ENCODE measurements at places on chromosomes 4 and X. TPM values are rescaled to one million over a fixed set of nuclear protein-coding genes. Genes with fewer than 3 reads are reported as not detected.

DNA sequence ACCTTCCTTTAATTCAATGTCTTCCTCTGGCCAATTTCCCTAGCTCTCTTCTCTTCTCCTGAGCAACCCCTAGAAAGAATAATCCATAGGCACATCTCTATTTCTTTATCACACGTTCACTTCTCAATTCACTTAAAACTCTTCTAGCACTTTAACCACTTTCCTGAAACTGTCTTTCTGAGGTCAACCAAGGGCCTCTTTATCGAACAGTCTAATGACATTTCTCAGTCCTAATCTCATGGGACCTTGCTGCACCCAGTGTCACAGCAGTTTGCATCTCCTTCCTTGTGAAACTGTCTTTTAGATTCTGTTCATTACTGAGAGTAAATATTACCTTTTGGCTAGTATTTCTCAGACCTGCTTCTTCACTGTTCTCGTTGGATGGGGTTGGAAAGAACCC lies 285.3 kb upstream of the RASGEF1B start:
- no peaks in the 10 kb centered on the region for H3K4me1 ChIP-seq
- no peaks in the 10 kb centered on the region for H3K36me3 ChIP-seq
- H3K27me3 ChIP-seq: no peaks in the 10 kb centered on the region
- H3K27ac ChIP-seq: no peak overlapping the region
- no peak for DNase-seq

DNA sequence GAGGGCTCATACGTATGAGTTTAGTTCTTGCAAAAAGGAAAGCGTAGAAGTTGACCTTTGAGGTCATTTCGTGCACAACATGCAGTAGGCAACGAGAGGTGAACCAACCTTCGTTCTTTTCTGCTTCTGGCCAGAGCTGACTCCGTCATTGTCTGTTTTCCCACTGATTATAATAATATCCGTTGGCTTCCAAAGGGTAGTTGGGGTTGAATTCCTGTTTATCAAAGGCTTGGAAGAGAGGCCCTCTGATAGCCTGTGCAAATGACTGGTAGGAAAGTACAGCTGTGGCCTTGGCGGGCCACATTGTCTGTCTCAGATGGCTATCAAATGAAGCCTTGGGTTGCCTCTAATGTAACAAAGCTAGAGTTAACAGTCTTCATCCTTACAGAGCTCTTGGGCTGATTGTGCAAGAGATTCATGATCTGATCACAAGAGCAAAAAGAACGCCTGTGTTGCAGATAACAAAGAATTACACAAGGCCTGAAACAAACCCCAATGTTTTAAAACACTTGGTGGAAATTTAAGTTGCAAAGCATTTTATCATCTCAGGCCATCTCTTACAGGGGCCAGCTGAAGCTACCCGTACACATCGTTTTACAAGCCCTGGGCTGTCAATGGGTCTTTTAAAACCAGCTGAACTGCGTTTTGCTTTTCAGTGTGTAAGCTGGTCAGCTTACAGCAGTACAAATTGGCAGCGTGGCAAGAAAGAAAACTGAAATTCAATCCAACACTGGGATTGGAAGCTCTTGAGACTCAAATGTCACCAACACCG lies 46.1 kb upstream of the FAM9C start:
- peak overlapping the region; percentile 18 for H3K27ac ChIP-seq
- DNase-seq: no peak
- H3K4me3 ChIP-seq: no peak overlapping the region
- H3K27me3 ChIP-seq: no peaks in the 10 kb centered on the region

DNA sequence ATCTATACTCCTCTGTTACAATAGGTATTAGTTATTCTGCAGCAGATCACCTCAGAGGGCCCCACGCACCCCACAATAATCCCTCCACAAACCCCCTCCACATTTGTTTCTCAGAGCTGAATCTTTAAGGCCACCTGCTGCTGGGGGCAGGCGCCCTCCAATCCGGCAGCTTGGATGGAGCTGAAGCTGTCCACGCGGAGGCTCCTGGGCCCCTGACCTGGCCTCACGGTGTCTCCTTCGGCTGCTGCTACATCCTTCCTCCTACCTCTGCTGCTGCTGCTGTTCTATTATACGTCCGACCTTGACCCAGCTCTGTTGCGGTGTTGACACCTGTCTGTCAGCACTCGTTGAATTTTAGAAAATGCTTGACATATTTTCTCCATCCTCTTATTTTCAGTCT lies 430.2 kb upstream of the ZFP42 start:
- no peak overlapping the region for H3K4me3 ChIP-seq
- no peaks in the 10 kb centered on the region for H3K36me3 ChIP-seq
- no peak for DNase-seq
- no peaks in the 10 kb centered on the region for H3K27me3 ChIP-seq

DNA sequence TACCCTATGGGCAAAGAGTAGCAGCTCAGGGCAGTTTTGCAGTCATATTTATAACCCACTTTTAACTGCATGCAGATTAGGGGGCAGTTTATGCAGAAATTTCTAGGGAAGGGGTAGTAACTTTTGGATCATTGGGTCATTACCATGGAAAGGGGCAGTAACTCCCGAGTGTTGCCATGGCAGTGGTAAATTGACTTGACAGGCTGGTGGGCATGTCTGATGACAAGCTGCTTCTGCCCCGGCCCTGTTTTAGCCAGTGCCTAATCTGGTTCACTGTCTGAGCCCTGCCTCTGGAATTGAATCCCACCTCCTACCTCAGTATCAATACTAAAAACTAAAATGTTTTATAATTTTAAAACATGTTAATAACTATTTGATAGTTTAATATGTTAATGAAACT lies 362.1 kb upstream of the ATOH1 start:
- no peak for DNase-seq
- no peaks in the 10 kb centered on the region for H3K36me3 ChIP-seq
- no peak overlapping the region for H3K4me3 ChIP-seq
- no peak overlapping the region for H3K27ac ChIP-seq
- no peaks in the 10 kb centered on the region for H3K27me3 ChIP-seq

GALNT7 gene
- 0.95 TPM for total RNA-seq

NSG1 gene
- not detected for total RNA-seq

SSX3 gene
- not detected for total RNA-seq
